ENCODE measurements at places on chromosomes 6 and 20.

DNA sequence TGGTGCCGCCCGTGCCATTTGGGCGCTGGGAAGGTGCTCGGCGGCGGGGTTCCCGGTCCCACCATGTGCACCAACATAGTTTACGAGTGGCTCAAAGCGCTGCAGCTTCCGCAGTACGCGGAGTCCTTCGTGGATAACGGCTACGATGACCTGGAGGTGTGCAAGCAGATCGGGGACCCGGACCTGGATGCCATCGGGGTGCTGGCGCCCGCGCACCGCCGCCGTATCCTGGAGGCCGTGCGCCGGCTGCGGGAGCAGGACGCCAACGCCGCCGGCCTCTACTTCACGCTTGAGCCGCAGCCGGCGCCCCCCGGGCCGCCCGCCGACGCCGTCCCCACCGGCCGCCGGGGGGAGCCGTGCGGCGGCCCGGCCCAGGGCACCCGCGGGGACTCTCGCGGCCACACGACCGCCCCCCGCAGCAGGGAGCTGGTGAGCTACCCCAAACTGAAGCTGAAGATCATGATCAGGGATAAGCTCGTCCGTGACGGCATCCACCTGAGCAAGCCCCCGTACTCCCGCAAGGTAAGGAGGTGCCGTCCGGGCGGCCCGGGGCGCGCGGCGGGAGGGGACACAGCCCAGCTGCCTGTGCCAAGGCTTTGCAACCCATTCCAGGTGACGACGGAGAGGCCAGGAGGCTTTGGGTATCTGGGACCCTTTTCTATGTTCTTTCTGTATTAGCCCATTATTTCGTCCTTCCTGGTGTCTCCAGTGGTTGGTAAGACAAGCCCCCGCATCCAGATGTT, 547 bp downstream of the SAMD5 start:
- no peak for DNase-seq

- no peak for DNase-seq
Measured at GRCh38 chr6:25369433-25370177, 90.4 kb downstream of the CARMIL1 start.

GRCh38 chr6:1230689-1231605, 81.0 kb upstream of the FOXQ1 start:
- no peak for DNase-seq

GRCh38 chr6:106097411-106098231, 11.5 kb downstream of the PRDM1 start:
- no peak for DNase-seq

GRCh38 chr6:128139519-128139918, 238.7 kb upstream of the THEMIS start:
- no peak for DNase-seq

- no peak for DNase-seq
Measured at GRCh38 chr6:116405138-116405537, 34.4 kb downstream of the DSE start.

GRCh38 chr6:95819939-95820338, 195.8 kb upstream of the FUT9 start:
- no peak for DNase-seq

GRCh38 chr6:159430323-159430722, 261.1 kb downstream of the FNDC1 start:
- DNase-seq: no peak

DNA sequence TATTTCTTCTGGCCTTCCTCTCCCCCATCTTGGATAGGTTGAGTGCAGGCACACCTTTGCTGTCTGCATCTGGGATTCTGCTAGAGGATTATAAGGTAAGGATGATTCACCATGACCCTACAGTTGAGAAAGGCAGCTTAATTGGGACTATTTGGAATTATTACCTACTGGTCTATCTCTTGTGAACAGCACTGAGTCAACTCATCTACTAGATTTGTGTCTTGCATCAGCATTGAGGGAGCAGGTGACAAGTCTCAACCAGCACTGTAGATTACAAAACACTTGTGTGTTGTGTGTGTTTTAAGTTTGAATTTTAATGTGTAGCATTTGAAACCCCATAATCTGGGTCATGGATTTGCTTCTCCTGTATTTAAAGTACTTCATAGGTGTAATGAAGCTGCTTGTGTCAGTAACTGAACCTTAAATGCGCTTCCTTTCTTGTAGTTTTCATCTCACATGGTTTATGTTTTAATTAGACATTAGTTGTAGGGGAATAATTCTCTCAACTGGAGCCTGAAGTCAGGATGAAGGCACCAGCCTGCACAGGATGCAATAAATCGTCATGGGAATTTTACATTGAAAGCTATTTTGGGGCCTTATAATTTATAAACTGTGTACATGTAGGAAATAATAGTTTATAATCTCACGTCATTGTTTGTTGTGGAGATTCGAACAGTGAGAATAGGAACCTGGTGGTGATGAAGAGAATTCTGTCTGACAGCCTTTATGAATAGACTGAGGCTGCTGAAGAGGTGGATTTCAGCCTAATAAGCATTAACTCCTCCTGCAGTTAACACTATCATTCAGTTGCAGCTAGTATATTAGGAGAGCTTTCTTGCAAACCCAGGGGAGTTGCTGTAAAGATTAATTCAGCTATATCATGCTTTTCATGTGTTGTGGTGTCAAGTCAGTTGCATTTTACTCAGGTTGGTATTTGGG, 125.1 kb downstream of the JARID2 start:
- no peak for DNase-seq

GRCh38 chr6:158040804-158041347, 59.2 kb downstream of the SYNJ2 start:
- DNase-seq: no peak

All from stimulated activated CD4-positive, alpha-beta T cell treated with anti-CD3 and anti-CD28 coated beads, TNF-alpha, amount 100 ng/mL, for 24 hours (primary cell).